Right lobe of liver (tissue), 6 donors: ENCODE measurements at places on chromosomes 3 and 15. TPM values are rescaled to one million over a fixed set of nuclear protein-coding genes. Genes with fewer than 3 reads are reported as not detected.

CD96 gene
- 0.90 TPM for total RNA-seq

SERPINI2 gene
- not detected for total RNA-seq

ASB14 gene
- total RNA-seq: not detected

SSUH2 gene
- 1.1 TPM for total RNA-seq

ADGRG7 gene
- 24.7 TPM for total RNA-seq

DNASE1L3 gene
- total RNA-seq: 134 TPM

GABRG3 gene
- not detected for total RNA-seq

MRAS gene
- total RNA-seq: 2.5 TPM

FRMD5 gene
- not detected for total RNA-seq

ECT2 gene
- total RNA-seq: 5.3 TPM
